Renal cortical epithelial cell (primary cell): ENCODE measurements at places on chromosomes 1 and 21.

DNA sequence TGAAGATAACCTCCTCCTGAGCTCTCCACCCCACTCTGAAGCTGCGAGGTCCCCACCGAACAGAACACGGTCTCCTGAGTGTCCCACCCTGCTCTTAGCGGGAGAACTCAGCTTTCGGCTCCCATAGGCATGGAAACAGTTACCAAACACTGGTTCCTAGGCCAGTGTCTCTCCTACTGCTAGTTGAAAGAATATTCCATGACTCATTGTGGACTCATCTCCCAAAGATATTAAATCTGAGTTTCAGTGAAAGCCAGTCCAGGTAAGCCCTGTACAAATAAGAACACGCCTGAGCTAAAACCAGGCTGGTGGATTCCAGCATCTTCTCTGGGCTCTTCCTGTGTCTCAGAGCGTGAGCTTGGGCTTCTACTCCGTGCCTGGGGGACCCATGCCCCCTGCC is 107.5 kb upstream of the CLDN14 start:
- peak; percentile 7 for DNase-seq

GRCh38 chr1:175810305-175810704 is 66.9 kb upstream of the TNR start:
- DNase-seq: no peak

DNA sequence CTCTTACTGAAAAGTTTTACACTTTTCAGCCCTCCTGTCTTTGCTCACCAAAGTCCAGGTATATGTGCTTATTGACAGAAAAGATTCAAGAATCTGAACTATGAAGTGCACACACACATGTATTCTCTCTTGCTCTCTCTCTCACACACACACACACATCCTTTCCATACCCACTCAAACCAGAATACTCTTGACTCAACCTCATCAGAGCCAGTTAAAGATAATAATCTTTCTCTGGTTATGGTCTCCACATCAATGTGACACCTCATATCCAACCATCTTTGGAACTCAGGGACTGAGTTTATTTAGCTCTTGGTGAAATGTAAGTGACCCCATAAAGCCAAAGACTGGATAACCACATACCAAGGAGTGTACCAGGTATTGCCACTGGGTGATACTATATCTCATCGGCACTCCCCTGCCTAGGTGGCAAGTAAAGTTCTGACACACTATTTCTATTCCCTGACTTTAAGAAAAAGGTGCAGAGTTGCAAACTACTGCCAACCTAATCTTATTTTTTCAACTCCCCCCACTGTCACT is 24.9 kb upstream of the RGS8 start:
- DNase-seq: no peak

DNA sequence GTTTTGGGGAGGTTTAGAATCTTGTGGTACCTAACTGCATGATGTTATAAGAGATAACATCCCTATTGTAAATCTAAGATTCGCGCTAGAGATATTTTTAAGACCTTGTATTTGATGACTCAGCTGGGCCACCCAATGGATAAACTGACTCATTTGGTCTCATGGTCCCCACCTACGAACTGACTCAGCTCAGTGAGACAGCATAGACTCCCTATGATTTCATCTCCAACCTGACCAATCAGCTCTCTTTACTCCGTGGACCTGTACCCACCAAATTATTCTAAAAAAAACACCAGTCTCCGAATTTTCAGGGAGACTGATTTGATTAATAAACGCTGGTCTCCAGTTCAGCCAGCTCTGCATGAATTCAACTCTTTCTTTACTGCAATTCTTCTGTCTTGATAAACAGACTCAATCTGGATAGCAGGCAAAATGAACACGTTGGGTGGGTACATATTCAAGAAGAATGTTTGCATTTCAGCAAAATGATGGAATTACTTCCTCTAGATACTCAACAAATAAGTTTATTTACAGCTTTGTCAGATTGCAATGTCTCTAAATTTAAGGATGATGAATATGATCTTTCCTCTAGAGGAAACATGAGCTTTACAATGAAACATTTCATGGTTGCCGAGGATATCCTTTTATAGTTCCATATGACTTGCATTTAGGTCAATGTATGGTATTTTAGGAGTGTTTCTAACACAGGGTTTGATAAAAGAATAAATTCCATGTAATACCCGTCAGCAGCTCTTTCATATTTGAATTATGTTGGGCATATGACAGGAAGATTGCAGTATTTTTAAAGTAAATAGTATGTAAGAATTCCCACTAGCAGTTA is 516.6 kb upstream of the RGS18 start:
- DNase-seq: peak; percentile 21

GRCh38 chr1:112508278-112509004 is at the start of gene WNT2B:
Gene WNT2B (plus strand): TSS chr1:112508965. CDS start chr1:112509263, 298 bp downstream.
- no peak for DNase-seq

DNA sequence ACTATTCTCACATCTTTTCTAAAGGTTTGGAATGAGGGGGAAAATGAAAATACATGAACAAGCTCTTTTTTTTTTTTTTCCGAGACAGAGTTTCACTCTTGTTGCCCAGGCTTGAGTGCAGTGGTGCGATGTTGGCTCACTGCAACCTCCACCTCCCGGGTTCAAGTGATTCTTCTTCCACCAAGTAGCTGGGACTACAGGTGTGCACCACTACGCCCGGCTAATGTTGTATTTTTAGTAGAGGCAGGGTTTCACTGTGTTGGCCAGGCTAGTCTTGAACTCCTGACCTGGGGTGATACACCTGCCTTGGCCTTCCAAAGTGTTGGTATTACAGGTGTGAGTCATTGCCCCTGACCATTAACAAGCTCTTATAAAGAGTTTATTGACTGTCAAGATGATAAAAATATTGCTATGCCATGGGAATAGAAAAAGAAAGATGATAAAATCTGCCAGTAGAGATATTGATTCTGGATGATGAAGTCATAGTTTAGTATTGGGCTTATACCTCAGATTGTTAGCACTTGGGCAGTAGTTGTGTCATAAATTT is 36.6 kb downstream of the INKA2 start:
- DNase-seq: no peak

DNA sequence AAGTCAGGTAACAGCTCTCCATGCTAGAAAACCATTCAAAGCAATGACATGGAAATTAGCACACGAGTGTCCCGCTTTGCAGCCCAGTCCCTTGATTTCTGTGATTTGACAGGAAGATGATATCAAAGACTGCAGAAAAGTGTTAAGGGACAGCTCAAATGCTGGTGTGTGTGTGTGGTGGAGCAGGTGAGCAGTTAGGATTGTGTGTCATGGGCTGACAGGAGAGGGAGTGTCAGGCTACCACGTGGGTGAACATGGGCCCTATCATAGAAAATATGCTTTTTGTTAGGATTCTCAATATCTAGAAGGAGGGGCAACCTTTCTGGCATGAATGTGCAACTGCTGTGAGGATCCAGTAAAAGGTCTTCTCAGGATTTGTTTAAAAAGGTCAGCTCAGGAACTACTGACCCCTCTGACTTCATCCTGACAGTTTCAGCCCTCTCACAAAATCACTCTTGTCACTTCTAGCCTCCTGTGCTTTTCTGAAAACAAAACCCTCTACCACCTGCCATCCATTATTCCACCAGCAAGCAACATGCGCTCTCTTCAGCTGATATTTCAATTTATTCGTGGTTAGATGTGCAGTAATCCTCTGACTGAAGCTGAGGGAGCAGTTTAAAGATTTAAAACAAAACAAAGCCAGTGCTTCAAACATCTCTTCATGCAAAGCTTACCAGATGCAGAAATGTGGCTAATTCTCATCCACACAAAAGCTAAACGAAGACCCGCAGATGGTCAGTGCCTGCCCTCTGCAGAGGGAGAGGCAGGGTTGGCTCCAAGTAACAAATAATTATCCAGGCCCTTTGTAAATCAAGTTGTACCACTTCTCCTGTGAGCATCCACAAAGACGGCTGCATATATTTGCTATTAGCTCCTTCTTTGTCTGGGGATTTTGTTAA is 397.9 kb downstream of the PTBP2 start:
- DNase-seq: no peak

- DNase-seq: no peak
Measured at GRCh38 chr1:246724731-246725095, 504 bp downstream of the SCCPDH start.
